ENCODE measurements at places on chromosomes 5 and 9.

DNA sequence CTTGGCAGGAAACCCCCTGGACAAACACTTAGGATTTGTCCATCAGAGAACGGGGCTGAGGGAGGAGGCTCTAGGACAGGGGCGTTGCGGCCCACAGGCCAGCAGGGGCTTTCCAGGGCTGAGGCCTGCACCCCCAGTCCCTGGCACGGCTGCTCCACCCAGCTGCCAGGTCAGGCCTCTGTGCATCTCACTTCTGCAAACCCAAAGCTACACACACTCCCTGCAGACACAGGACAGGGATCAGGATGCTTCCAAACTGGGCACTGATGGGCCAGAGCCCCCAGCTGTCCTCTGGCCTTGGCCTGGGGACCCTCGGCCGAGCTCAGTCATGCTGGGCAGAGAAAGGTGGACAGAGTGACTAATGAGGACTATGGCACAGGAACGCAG is 106.2 kb upstream of the SARDH start:
- H3K4me3 ChIP-seq = no peak overlapping the region
- DNase-seq = no peak
- H3K27ac ChIP-seq = peak overlapping the region; percentile 48
- H3K4me1 ChIP-seq = peaks cover 14% of the 10 kb centered on the region

GRCh38 chr5:113218200-113218599 is 216.6 kb downstream of the TSSK1B start:
- no peaks in the 10 kb centered on the region for H3K36me3 ChIP-seq
- no peak overlapping the region for H3K4me3 ChIP-seq
- no peak for DNase-seq
- no peaks in the 10 kb centered on the region for H3K27me3 ChIP-seq

GRCh38 chr9:101028346-101029314 is at the start of gene PLPPR1:
Gene PLPPR1 (plus strand): TSS chr9:101028727.
- H3K36me3 ChIP-seq = no peaks in the 10 kb centered on the region
- peaks cover 25% of the 10 kb centered on the region for H3K27me3 ChIP-seq
- H3K4me3 ChIP-seq = peak within 1 kb of the TSS; percentile 66
- peaks cover 7% of the 10 kb centered on the region for H3K4me1 ChIP-seq

- no peak overlapping the region for H3K27ac ChIP-seq
- H3K36me3 ChIP-seq = no peaks in the 10 kb centered on the region
- peaks cover 48% of the 10 kb centered on the region for H3K4me1 ChIP-seq
- no peak overlapping the region for H3K4me3 ChIP-seq
- no peak for DNase-seq
- no peaks in the 10 kb centered on the region for H3K27me3 ChIP-seq
Observed at GRCh38 chr5:14040542-14040941, 96.1 kb upstream of the DNAH5 start.

GRCh38 chr9:89354471-89354870 is 36.2 kb downstream of the SECISBP2 start:
- peaks cover 56% of the 10 kb centered on the region for H3K36me3 ChIP-seq
- no peaks in the 10 kb centered on the region for H3K4me1 ChIP-seq
- H3K4me3 ChIP-seq = no peak overlapping the region
- no peak overlapping the region for H3K27ac ChIP-seq

All from astrocyte (in vitro differentiated cells and primary cell).